ENCODE measurements at places on chromosomes 13 and 19. TPM values are rescaled to one million over a fixed set of nuclear protein-coding genes. Genes with fewer than 3 reads are reported as not detected.

CGB5 gene
- polyA plus RNA-seq: 0.72 TPM

GRWD1 gene
- 6.6 TPM for polyA plus RNA-seq

- no peaks in the 10 kb centered on the region for H3K27me3 ChIP-seq
- H3K4me3 ChIP-seq: no peak overlapping the region
- H3K4me1 ChIP-seq: no peaks in the 10 kb centered on the region
- no peak for DNase-seq
- H3K36me3 ChIP-seq: no peaks in the 10 kb centered on the region
These were observed 239.8 kb downstream of the COG6 start for GRCh38 chr13:39895254-39895653.

GRCh38 chr13:31043957-31044356, 111.5 kb downstream of the TEX26 start:
- H3K36me3 ChIP-seq: no peaks in the 10 kb centered on the region
- peaks cover 12% of the 10 kb centered on the region for H3K4me1 ChIP-seq
- H3K4me3 ChIP-seq: no peak overlapping the region
- H3K27me3 ChIP-seq: no peaks in the 10 kb centered on the region
